ENCODE measurements at places on chromosomes 5 and 9.

GRCh38 chr9:77271023-77271690 lies 93.8 kb downstream of the VPS13A start:
- no peak for DNase-seq

GRCh38 chr5:108381350-108381953 lies 446 bp downstream of the FBXL17 start:
- peak; percentile 75 for DNase-seq

- DNase-seq: peak; percentile 54
These were observed 6.6 kb downstream of the SLC46A2 start for GRCh38 chr9:112884101-112884500.

DNA sequence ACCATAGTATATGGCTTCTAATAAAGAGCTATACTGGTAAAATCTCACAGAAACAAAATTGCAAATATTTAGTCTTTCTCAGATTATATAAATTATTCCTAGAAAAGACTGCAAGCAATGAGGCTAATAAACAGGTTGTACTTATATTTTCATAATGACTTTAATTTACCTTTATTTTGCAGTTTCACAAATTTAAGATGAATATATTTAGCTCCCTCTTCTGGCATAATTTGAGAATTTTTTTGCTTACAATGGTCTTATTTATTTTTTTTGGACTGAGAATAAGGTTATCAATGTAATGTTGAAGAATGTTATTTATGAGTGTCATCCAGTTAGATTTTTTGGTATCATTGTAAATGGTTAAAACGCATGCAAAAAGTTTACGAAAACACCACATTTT lies 56.7 kb downstream of the PIK3R1 start:
- DNase-seq: no peak

- DNase-seq: no peak
These were observed 17.3 kb downstream of the MOCS2 start for GRCh38 chr5:53092242-53092641.

GRCh38 chr5:173618927-173619519 lies 2.6 kb upstream of the BOD1 start:
- peak; percentile 38 for DNase-seq
